ENCODE measurements at places on chromosomes 3 and 15. TPM values are rescaled to one million over a fixed set of nuclear protein-coding genes. Genes with fewer than 3 reads are reported as not detected.

Gene CYP1A2
- not detected for total RNA-seq

Gene P2RY13
- not detected for total RNA-seq

Gene TM4SF4
- not detected for total RNA-seq

Gene TTC23
- total RNA-seq, result 18.6 TPM

Gene HRH1
- total RNA-seq, result 16.2 TPM

Gene ST3GAL6
- total RNA-seq, result 17.7 TPM

Gene CPN2
- total RNA-seq, result not detected

Gene TEX264
- 29.0 TPM for total RNA-seq

Gene ROPN1
- total RNA-seq, result not detected

Gene LRIG1
- 42.0 TPM for total RNA-seq

Gene HIGD2B
- total RNA-seq, result not detected
